Fibroblast of villous mesenchyme (primary cell): ENCODE measurements at places on chromosomes 2 and 18. TPM values are rescaled to one million over a fixed set of nuclear protein-coding genes. Genes with fewer than 3 reads are reported as not detected.

DNA sequence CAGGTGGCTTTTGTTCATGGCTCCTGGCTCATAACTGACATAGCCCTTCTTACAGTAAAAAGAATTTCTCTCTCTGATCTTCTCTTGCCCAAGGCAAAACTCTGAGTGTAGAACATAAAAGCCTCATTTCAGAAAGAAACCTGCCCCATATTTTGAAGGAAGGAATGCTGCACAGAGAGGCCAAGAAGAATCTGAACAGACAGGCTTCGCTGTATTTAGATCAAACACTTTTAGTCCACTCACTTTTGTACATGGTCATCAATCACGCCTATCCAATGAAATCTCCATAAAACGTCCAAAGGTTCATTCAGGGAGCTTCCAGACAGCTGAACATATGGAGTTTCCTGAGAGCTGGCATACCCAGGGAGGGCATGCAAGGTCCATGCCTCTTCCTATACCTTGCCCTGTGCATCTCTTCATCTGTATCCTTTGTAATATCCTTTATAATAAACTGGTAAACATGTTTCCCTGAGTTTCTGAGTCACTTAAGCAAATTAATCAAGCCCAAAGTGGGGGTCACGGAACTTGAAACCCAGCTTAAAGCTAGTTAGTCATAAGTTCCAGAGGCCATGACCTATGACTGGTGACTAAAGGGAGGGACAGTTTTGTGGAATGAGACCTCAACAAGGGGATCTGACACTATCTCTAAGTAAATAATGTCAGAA is 62.5 kb upstream of the TMEM247 start:
- DNase-seq = no peak

The D2HGDH gene
- 13.4 and 18.0 TPM in 2 replicates for total RNA-seq

- peak; percentile 40 for DNase-seq
Observed at GRCh38 chr18:79599441-79599931, 80.1 kb upstream of the CTDP1 start.

- no peak for DNase-seq
Observed at GRCh38 chr18:3612315-3612714, 162.3 kb downstream of the TGIF1 start.

- DNase-seq = peak; percentile 89
Observed at GRCh38 chr2:12928197-12928774, 211.6 kb downstream of the TRIB2 start.

DNA sequence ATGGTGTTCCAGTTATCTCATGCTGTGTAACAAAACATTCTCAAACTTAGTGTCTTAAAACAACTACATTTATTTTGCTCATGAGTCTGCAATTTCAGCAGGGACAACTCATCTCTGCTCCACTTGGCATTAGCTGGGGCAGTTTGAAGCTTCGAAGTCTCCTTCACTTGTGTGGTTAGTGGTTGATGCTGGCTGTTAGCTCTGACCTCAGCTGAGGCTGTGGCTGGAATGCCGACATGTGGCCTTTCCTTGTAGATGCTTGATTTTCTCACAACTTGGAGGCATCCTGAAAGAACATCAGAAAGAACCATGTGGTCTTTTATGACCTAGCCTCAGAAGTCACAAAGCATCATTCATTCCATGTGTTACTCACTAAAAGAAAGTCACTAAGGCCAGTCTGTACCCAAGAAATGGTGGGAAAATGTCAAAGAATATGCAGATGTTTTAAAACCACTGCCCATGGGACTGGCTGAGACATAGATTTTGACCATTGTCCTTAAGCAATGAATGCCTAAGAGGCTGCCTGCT is 3.8 kb upstream of the TMSB10 start:
- DNase-seq = peak; percentile 64

GRCh38 chr2:43472527-43473194 is 123.2 kb downstream of the THADA start:
- no peak for DNase-seq

The REG3G gene
- total RNA-seq = not detected in 2 replicates

DNA sequence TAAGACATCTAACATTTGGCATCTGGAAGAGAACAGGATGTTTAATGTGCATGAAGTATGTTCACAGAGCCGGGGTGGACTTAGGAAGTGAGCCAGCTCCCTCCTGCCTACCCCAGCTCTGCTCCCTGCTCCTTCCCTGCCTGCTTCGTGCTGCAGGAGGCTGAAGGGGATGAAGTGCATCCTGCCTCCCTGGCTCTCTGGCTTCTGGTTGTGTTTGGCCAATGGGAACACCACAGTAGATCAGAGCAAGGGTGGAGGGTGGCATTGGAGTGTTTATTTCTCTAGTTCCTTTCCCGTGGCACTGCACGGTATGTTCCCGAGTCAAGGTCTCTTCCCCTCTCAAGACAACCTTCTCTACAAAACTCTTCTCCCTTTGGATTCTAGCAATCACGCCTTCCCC is 379.9 kb downstream of the CLIP4 start:
- no peak for DNase-seq

GRCh38 chr2:43438858-43439655 is 156.8 kb downstream of the THADA start:
- peak; percentile 73 for DNase-seq

- no peak for DNase-seq
Observed at GRCh38 chr2:205428811-205429210, 253.5 kb upstream of the NRP2 start.

The PLCD4 gene
- 0.97 and 2.2 TPM in 2 replicates for total RNA-seq

GRCh38 chr2:55618025-55618274 is 528 bp upstream of the PPP4R3B start:
- no peak for DNase-seq

The GKN1 gene
- total RNA-seq = under 0.01 and 0.32 TPM in 2 replicates

DNA sequence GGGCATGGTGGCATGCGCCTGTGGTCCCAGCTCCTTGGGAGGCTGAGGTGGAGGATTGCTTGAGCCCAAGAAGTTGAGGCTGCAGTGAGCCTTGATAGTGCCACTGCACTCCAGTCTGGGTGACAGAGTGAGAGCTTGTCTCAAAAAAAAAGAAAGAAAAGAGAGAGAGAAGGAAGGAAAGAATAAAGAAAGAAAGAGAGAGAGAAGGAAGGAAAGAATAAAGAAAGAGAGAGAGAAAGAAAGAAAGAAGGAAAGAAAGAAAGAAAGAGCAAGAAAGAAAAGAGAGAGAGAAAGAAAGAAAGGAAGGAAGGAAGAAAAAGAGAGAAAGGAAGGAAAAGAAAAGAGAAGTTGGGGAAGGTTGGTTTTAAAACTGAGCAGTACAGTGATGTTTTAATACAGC is 49.0 kb upstream of the ACSL3 start:
- no peak for DNase-seq

DNA sequence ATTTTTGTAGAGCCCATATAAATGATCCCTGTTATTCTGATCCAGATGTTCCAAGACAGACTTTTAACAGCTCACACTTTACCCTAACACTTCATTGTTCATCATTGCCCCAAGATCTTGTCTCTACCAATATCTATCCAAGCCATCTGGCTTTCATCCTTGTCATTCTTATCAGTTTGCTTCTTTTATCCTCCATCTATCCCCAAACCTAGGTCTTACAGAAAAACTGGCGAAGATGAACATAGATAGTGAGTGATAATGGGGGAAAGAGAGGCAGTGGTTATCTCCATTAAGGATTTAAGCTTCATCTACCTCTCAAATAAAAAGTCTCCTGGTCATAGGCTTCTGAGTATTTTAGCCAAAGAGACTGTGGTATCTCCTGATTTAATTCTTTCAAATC is 89.5 kb downstream of the DHRS9 start:
- DNase-seq = no peak

The RELCH gene
- total RNA-seq = 27.7 and 50.1 TPM in 2 replicates

DNA sequence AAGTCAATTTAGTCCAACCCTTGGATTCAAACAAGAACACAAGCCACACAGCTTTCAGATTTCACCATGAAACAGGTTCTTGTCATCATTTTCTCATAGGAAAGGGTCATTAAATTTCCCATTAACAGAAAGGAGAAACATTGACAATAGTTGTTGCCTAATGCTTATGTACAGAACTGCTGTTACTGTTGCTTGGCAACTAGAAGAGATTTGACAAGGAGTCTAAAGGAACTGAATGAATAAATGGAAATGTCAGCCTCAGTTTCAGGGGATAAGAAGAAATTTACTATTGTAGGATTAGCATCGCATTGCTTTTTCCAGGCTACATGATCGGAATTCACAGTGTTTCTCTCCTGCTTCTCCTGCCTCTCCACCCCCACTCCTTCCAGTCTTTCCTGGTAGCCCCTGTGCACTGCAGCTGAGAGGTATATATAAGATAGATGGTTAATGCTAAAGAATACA is 90.3 kb downstream of the SPATS2L start:
- DNase-seq = peak; percentile 74

GRCh38 chr18:58175122-58175785 is 131.2 kb downstream of the NEDD4L start:
- no peak for DNase-seq

- no peak for DNase-seq
Observed at GRCh38 chr18:43422518-43422917, 145.2 kb upstream of the SYT4 start.

DNA sequence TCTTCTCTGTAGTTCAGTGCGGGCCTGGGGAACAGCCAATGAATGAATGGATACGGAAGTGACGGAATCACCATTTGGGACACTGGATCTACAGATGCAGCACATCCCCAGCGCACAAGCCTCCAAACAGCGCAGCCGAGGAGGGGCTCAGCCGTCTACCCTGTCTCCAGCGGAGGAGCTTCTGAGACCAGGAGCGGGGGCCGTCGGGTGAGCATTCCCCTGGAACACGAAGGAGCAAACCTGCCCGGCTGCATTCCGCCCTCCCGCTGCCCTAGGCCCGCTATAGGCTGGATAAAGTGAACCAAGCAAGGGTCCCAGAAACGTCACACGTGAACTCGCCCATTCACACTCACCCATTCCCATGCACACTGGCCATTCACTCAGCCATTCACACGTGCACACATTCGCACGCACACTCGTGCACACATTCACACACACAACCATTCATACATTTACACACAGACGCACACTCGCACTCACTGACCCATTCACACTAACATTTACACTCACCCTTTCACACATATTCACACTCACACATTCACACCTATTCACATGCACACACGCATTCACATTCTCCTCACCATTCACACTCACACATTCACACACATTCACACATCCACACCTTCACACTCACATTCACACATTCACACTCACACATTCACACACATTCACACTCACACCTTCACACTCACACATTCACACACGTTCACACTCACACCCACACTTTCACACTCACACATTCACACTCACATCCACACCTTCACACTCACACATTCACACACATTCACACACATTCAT is 63.4 kb downstream of the BIN1 start:
- no peak for DNase-seq

The TIGD1 gene
- total RNA-seq = 4.2 and 5.2 TPM in 2 replicates

DNA sequence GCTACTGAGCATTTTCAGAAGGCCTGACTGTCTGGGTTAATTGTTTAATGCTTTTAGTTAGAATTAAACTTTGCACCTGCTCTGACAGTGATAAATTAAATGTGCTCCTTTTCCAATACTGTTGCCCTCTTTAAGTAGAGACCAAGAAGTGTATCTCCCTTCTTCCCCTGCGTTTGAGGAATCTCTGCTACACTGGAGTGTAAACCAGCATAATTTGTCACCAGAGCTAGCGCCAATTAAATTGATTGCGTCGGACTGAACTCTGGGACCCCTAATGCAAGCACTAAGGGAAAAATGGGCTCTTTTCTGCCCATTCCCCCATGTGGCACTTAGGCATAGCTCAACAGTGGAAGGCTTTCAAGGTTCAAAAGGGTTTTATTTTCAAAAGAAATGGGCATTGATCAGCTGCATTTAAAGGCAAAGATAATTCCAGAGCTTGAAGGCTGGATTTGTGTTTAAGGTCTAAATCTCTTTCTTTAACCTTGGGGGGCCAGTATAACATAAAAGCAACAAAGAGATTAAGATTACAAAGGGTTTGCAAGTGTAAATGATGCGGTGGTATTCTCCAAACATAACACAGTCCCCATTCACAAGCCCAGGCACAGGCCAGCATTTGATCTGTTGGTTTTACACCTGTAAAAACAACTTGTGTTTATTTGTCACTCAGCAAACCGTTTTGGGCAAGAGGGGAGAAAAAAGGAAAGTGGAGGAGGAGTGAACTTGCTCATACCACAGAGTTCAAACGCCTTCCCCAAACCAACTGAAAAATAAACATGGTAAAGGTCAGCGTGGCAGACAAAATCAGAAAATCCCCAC is 427.6 kb downstream of the BCL11A start:
- DNase-seq = no peak

The KRTCAP3 gene
- total RNA-seq = not detected in 2 replicates

DNA sequence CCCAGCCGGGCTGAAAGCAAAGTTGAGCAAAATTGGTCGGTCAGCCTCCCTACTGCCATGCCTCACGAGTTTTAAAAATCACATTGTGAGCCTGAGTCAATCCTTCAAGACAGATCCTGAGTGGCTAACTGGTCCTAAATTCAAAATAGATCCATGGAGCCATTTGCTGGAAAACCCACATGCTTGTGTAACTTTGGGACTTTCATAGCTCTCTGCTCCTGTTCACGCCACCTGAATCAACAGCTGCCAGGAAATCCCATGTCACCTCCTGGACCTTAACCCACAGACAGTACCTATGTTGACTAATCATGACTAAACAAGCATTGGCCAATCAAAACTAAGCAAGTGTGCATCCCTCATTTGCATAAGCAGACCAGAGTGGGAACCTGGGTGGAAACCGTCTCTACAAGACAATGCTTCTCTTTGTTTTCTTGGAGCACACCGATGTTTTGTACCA is 42.8 kb upstream of the LDLRAD4 start:
- no peak for DNase-seq

DNA sequence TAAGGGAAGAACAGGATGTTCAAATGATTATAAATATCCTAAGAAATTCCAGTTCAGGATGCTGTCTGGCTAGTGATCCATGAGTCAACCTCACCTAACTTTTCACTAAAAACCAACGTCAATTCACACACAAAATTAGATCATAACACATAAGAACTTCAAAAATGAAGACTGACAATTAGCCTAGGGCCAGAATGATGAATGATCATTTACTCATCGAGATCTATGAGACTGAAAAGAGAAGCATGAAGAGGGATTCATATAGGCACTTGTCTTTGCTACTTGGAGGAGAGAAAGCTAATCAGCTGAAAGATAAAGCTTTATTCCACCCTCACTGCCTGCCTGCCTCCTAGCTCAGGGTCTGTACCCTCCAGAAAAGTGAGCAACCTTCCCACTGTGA is 29.8 kb downstream of the ADD2 start:
- DNase-seq = no peak

- no peak for DNase-seq
Observed at GRCh38 chr2:41879235-41879916, 168.4 kb upstream of the PKDCC start.

The NMS gene
- total RNA-seq = not detected in 2 replicates

The ASB18 gene
- not detected in 2 replicates for total RNA-seq

GRCh38 chr2:207352978-207353671 is 176.6 kb upstream of the CREB1 start:
- DNase-seq = no peak

The POTEF gene
- 4.8 TPM in 1 of 2 replicates, not detected in the other for total RNA-seq

The LHCGR gene
- total RNA-seq = under 0.01 TPM in 1 of 2 replicates, not detected in the other

GRCh38 chr18:50627594-50628532 is 68.0 kb downstream of the MAPK4 start:
- DNase-seq = no peak

DNA sequence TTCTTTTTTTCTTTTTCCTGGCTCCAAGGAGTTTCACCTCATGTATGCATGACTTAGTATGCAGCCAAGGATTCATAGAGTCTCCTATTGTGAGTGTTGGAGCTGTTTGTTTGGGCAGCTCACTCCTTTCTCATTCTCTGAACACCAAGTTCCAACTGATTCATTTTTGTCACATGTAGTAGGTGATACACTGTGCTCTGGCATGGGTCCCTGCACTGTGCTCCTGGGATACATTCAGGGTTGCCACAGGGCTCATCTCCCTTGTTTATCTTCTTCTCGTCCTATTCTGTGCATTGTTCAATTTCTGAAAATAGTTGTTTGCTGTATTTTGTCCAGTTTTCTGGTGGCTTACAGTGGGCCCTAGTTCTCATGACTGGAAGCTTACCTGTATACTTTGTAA is 96.8 kb downstream of the ZNF407 start:
- DNase-seq = no peak

The FBXO11 gene
- total RNA-seq = 46.1 and 48.8 TPM in 2 replicates
